Activated gamma-delta T cell treated with anti-CD3 and anti-CD28 coated beads, Interleukin-2, amount 50 U/mL, for 16 hours (primary cell): ENCODE measurements at places on chromosomes 3 and 15.

- no peak for DNase-seq
Measured at GRCh38 chr3:157075693-157076420, 84.1 kb downstream of the CCNL1 start.

- DNase-seq: no peak
Measured at GRCh38 chr3:23859012-23859743, 53.4 kb downstream of the UBE2E1 start.

GRCh38 chr3:169923831-169924230 lies 12.5 kb downstream of the SAMD7 start:
- no peak for DNase-seq

- DNase-seq: no peak
Measured at GRCh38 chr3:181987736-181988135, 276.0 kb downstream of the SOX2 start.

DNA sequence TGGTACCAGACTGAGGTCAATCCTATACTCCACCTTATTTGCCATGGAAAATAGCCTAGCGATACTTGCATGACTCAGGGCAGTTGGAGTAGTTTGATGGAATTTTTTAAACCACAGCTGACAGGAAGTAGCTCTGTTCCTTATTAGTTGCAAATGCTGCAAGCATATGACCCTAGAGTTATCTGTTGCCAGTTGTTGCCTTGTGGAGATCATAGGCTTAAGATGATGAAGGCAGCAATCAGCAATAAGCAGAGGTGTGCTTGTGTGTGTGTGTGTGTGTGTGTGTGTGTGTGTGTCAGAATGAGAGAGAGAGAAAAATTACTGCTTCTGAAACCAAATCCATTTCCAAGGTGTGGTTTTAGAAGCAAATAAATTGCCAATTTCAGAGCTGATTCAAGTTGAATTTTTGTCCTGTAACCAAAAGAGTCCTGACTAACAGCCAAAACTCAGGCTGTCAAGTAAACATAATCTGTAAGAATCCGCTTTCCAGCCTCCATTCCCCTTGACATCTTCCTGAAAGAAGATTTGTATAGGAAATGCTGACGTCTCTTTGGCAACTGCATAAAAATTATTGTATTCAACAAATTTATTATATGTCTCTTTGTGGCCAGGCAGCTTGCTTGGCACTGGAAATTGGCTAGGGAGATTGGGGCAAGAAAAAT lies 141.2 kb downstream of the SERPINI1 start:
- DNase-seq: no peak
